ENCODE measurements at places on chromosomes 6 and 20.

DNA sequence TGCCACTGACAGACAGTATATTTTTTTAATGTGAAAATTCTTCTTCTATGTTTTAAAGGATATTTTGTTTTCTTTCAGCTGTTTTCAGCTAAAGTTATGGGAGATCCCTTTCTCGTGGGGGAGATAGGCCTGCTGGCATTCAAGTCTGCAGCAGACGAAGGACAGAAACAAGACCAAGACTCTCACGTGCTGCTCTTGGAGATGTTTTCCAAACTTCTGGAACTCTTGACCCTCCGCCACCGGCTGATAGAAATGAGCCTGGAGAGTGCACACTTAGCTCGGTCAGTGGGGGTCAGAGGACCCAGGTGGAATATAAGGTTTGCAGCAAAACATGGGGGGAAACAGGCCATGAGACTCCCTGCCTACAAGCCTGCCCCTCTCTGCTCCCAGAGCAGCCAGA lies 120.5 kb downstream of the CD164 start:
- no peak for DNase-seq

GRCh38 chr6:142376115-142376514 lies 74.3 kb downstream of the ADGRG6 start:
- no peak for DNase-seq

GRCh38 chr20:57664924-57665588 lies 44.8 kb downstream of the PMEPA1 start:
- DNase-seq, result no peak

- no peak for DNase-seq
These were observed 670.9 kb downstream of the QKI start for GRCh38 chr6:164085091-164086075.

DNA sequence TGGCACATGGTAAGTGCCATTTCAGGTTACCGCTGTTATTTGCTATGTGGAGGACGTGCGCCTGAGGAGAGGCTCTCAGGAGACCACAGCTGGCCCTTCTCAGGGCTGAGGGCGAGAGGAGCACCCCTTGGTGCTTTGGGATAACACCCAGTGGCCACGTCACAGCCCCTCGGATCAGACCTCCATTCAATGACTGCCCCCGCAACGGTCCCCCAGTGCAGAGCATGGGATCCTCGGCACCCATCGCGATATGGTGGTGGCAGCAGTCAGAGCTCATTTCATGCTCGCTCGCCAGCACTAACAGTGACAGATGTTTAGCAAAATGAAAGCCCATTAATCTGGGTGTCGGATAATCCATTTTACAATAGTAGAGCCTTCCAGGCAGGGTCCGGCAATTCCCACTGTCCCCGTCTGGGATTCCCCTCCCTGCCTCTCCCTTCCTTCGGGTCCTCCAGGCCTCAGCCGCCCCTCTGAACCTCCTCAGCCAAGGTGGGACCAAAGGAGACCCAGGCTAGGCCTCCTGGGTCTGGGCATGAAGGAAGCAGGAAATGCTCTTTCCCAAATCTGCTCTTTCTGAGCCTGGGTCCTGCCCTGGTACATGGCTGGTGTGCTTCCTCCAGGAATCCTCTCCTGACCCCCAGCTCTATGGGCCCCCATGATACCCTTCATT lies 117.1 kb downstream of the GRM4 start:
- no peak for DNase-seq

GRCh38 chr6:105897131-105897530 lies 189.0 kb upstream of the PRDM1 start:
- no peak for DNase-seq

- no peak for DNase-seq
These were observed 63.6 kb upstream of the NOX3 start for GRCh38 chr6:155519176-155519738.

- DNase-seq, result no peak
These were observed 60.5 kb upstream of the SGK1 start for GRCh38 chr6:134378426-134378825.

DNA sequence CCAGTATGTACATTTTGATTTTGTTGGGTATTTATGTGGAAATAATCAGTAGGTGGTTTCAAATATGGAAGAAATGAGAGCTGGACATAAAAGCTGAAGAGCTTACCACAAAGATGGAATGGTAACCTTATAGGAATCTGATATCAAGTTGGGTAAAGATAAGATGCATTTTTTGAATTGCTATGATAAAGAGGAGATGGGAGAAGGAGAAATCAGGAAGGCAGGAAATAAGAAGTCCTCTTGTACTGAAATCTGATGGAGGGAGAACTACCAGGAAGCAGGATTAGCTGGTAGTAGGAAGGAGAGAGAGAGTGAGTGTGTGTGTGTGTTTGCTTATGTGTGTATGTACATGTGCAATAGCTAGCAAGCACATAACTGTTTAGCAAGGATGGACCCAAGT lies 468.4 kb downstream of the PHF3 start:
- DNase-seq, result no peak

GRCh38 chr6:28142446-28142845 lies 763 bp downstream of the ZKSCAN8 start:
- DNase-seq, result no peak
